ENCODE measurements at places on chromosomes 2 and 18. TPM values are rescaled to one million over a fixed set of nuclear protein-coding genes. Genes with fewer than 3 reads are reported as not detected.

UBR3 gene
- 33.7 TPM for total RNA-seq

POTEF gene
- total RNA-seq: under 0.01 TPM

ASB18 gene
- total RNA-seq: not detected

RBM44 gene
- total RNA-seq: 0.91 TPM

SCN2A gene
- 0.46 TPM for total RNA-seq
